ENCODE measurements at places on chromosomes 5 and 9.

- no peak for DNase-seq
These were observed 792.8 kb upstream of the NUDT12 start for GRCh38 chr5:104355350-104355749.

DNA sequence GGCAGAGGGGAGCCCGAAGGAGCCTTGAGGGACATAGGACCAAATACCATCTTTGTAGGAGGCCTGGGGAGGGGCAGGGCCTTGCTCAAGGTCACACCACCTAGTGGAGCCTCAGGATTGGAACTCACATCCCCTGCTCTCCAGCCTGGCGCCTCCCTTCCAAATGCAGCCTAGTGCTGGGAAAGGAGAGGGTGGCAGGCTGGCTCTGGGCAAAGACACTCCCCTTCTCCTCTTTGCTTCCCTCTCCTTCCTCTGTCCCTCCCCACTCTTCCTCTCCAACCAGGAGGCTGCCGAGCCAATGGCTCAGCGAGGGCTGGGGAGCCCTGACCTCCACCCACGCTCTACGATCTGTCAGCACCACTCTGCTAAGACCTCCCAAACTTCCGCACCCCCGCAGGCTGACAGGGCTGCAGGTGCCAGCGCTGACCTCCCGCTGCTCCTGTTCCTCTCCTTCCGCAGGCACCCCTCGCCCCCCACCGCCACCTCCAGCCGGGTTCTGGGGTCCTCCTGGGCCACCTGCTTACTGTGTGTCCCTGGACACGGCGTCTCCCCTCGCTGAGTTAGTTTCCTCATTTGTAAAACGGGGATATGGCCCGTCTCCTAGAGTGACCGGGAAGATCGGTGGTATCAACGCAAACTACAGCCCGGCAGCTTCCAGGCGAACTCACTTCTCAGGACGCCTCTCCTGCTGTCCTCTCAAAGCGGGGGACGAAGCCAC, 52.9 kb downstream of the C9orf50 start:
- no peak for DNase-seq

GRCh38 chr9:15268317-15268716, 38.7 kb downstream of the TTC39B start:
- no peak for DNase-seq

DNA sequence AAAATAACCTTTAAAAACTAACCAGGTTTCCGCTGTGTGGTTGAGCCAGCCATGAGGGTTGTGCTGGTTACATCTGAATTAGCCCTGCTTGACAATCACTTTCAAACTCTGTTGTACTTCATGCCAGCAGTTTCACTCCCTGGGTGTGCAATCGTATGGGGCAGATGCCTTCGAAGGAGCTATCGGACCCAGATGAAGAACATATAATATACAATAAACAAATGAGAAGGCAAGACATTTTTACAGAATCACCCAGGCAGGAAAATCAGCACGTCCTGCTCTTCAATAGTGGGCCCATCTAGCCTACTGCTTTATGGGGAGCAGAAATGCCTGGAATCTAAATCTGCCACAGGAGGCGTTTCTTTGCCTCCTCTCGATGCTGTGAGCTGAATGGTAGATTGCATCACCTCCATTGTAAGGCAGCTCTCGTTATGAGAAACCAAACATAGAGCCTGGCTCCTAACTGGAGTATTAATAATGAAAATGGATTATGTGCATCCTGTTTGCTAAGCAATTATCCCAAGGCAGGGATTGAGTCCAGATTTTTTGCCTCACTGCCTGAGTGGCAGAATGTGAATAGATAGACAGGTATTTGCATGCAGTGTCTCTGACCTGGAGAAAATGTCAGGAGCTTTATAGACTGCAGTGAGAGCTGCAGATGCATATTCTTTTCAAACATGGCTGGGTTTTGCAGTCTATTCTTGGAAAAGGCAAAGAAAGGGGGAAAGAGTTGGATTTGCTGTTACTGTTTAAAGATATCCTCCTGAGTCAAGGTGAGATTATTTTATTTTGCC, 143.3 kb upstream of the SMARCA2 start:
- no peak for DNase-seq

- no peak for DNase-seq
These were observed 341.6 kb downstream of the ZNF608 start for GRCh38 chr5:124404796-124405195.

DNA sequence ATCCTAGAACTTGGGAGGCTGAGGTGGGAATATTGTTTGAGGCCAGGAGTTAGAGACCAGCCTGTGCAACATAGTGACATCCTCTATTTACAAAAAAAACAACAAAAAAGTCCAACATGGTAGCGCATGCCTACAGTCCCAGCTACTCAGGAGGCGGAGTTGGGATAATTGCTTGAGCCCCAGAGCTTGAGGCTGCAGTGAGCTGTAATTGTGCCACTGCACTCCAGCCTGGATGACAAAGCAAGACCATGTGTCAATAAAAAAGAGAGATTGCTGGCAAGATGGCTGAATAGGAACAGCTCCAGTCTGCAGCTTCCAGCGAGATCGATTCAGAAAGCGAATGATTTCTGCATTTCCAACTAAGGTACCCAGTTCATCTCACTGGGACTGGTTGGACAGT, 54.8 kb upstream of the FBXL17 start:
- DNase-seq = no peak

DNA sequence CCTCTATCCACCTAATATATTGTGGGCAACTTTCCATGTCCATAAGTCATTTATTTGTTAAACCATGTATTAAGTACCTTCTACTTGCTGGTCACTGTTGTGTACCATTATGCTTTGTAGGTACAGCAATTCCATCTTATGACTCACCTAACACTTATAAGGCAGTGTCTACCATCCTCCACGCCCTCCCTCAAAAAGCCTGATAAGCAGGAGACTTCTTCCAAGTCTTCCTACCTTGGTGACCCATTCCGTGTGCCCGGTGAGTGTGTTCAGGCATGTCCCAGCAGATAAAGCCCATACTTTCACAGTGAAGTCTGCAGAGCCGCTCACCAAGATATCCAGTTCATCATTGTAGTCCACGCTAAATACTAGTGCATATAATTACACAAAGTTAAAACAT, 17.4 kb downstream of the FBXW2 start:
- DNase-seq = no peak

GRCh38 chr9:18194316-18194715, 279.6 kb upstream of the ADAMTSL1 start:
- DNase-seq = no peak

DNA sequence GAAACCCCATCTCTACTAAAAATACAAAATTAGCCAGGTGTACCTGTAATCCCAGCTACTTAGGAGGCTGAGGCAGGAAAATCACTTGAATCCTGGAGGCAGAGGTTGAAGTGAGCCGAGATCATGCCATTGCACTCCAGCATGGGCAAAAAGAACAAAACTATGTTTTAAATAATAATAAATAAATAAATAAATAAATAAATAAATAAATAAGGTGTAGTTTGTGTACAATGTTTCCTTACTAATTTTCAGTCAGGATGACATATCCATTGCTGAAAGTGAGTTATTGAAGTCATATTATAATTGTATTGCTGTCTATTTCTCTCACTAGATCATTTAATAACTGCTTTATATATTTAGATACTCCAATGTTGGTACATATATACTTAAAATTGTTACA, 581.5 kb upstream of the DAB2 start:
- DNase-seq = no peak

DNA sequence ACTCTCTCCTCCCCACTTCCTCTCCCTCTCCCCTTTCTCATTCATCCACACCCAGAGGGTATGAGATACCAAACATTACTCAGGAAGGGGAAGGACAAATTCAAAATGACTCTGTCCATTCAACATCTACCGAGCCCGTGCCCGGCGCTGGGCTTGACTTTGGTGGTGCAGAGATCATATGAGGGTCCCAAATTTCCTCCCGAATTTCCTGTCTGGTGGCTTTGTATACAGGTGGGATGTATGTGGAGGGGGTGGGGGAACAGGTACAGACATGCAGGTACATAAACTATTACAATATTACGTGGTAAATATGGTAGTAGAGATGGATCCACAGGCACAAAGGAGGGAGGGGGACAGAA, 21.8 kb upstream of the GABRP start:
- DNase-seq = no peak

- DNase-seq = no peak
These were observed 11.7 kb downstream of the DNM1 start for GRCh38 chr9:128214571-128215490.

GRCh38 chr5:83035373-83036100, 41.7 kb downstream of the TMEM167A start:
- DNase-seq = no peak

DNA sequence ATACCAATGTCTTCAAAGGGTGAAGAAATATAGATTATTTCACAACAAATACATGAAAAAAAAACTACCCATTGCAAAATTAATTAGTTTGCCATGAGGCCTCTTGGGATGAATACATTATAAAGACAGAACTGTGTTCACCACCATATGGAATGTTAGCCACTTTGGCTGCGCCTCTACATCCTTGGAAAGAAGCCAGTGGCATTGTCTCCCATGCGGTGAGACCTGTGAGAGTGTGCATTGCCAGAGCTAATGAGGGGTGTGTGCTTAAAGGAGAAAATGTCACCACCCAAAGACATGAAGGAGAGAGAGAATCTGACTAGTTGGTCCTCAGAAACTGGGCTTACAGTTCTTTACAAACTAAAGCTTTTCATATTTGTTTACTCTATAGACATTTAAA, 110.6 kb downstream of the PLPPR1 start:
- DNase-seq = no peak

DNA sequence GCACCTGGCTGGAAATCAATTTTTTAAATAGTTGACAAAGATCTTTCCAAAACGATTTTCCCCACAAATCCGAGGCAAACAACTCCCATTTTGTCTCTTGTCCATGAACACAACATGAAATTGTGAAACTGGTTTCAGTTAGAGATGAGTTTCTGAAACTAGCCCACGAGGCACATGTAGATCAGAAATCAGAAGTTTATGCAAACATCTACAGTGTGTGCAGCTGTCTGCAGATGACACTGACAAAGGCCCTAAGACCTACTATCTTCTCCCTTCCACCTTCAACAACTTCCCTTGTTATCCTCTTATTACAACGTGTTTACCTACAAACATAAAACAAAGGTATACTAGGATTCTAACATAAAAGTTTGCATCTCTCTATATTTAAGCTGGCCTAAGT, 183.3 kb downstream of the DIRAS2 start:
- DNase-seq = no peak

GRCh38 chr9:1455766-1456165, 405.6 kb downstream of the DMRT2 start:
- DNase-seq = no peak

DNA sequence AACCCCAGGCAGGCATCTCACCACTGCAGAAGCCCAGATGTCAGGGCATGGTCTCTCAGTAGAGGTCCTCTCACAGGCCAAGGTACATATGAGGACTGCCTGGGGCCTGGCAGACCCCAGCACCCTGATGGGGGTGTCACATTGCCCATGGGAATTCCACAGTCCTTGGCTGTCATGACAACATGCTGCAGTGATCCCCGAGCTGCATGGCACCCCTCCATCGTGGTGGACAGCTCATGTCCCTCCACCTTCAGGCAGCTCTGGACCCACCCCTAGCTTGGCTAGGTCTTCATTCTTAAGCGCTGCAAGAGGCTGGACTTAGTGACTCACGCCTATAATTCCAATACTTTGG, 74.1 kb upstream of the LRRTM2 start:
- no peak for DNase-seq

DNA sequence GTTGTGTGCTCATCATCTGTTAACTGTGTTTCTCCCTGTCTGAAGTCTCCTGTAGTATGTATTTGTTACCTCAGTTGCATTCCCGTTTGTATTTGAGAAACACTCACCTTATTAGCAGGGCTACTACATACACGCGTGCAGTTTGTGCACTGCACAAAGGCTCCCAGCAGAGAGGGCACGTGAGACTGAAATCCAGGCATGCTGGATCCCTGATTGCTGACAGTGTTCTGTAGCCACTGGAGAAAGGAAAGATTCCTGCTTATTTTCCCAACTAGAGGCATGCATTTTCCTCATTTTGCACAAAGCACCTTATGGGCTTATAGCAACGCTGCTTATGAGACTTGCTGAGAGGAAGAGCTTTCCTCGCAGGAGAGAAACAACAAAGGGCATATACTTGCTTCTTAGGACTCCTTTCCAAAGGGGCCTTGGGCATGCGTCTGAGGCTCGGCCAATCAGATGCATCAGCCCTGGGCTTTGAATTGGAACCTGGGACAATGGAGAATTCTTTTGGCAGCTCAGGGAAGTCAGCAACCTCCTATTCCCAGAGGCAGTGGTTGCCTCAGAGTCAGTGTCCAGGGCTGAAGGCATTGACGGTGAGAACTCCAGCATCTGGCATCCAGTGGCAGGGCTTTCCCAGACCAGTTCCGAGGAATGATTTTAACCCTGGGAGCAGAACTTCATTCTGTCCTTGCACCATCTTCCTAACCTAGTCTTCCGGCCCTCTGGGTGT, 9.9 kb upstream of the MEGF10 start:
- no peak for DNase-seq

GRCh38 chr5:121033334-121033733, 569.2 kb downstream of the PRR16 start:
- no peak for DNase-seq

GRCh38 chr9:16959391-16959790, 88.9 kb upstream of the BNC2 start:
- no peak for DNase-seq

DNA sequence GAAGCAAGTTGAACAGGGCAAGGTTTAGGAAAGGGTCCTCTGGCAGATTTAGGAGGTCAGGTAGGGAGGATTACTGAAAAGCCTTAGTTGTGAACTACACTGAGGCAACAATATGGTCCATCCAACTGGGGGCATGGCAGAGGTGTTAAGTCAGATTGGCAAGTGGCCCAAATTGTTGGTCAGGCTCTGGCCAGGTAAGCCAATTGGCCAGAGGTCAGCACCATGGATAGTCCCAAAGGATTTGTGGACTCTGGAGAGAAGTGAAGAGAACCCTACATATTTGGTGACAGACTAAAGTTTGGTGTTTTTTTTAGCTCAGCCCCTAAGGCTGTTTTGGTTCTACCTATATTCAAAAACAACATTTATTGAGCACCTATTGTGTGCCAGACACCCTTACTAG, 39.1 kb upstream of the RASGRF2 start:
- DNase-seq = no peak

GRCh38 chr9:82271106-82271561, 282.6 kb downstream of the SPATA31D1 start:
- no peak for DNase-seq

DNA sequence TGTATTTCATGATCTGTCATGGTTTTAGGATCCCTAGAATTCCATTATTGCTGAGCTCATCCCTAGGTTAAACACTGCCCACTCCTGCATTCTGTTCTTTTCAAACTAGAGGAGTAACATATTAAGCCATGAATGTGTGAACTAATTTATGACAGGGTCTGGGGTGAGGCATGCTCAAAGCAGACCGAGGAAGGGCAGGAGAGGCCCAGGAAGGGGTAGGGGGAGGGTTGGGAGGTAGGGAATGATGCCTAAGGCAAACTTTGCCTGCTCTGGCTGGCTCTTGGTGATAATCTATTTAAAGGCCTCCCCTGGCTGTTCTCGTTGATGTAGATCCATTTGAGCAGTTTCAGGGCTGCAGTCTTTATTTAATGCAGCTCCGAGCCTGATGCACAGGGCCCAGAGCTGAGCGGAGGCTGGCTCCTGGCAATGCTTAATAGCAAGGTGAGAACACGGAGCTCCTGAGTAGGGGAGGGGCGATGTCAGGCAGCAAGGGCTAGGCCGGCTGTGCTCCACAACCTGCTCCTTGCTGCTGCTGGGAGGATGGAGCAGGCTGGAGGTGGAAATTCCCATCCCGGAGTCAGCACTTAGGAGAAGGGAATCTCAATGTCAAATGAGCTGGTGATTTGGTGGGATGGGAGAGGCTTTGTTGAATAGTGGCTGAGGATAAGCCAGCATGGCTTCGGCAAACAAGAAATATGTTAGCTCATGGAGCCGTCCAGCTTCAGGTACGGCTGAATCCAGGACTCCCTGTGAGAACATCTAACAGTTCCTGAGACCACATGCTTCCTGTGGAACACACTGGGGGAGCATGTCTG, 73.2 kb upstream of the UNC5A start:
- DNase-seq = no peak
